ENCODE measurements at places on chromosomes 12 and 14.

DNA sequence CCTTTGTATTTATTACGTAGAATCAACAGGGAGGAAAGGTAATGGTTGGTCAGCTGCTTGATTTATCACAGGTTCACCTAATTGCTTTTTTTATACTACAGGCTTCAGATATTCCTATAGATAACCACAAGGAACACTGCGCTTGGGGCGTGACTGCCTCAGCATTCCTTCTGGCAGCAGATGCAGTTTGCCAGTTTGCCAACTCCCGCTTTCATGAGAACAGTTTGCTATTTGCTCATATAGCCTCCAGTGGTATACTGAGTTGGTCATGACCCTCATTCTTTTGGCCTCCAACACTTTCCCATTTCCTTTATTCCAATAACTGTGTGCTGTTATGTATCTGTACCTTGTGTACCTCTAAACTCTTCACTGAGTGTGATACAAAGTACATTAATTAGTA, 38.6 kb upstream of the ACSM4 start:
- DNase-seq, result no peak

DNA sequence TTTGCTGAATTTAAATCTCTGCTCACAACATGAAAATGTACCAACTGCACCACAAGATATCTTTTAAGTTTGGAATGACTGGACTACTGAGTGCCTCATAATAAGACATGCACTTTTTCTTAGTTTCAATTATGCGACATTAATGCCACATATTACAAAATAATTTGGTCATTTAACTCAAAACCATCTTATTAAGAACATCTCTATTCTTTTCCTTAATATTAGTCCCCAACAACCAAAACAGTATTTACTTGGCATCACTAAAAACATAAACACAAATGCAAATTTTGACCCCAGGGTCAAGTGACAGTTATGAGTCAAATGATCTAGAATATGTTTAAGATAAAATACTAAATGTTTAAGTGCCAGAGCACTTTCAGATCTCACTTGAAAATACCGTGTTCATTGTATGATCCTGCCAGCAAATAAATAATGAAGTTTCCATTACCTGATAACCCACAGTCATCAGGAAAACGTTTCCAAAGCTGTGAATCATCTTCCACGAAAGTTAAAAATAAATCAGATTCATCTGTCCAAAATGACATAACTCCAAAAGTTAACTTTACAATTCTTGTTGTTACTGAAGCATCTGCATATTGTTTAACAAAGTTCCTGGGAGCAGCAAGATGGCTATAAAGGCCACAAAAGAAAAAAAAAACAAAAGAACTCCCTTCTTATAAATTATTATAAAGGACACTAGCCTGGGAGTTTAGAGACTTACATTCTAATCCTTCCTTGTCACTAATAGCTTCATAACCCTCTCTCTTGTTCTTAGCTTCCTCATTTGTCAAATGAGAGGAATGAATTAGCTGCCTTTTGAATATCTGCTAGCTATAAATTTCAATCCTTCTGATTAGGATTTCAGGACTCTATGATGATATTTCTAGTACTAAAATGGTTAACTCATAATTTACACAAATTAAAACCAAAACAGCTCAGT, 30.5 kb upstream of the AP4S1 start:
- no peak for DNase-seq

- no peak for DNase-seq
Observed at GRCh38 chr12:40829738-40830144, 137.5 kb downstream of the CNTN1 start.

- no peak for DNase-seq
Observed at GRCh38 chr14:31568671-31569070, 7.5 kb downstream of the NUBPL start.

DNA sequence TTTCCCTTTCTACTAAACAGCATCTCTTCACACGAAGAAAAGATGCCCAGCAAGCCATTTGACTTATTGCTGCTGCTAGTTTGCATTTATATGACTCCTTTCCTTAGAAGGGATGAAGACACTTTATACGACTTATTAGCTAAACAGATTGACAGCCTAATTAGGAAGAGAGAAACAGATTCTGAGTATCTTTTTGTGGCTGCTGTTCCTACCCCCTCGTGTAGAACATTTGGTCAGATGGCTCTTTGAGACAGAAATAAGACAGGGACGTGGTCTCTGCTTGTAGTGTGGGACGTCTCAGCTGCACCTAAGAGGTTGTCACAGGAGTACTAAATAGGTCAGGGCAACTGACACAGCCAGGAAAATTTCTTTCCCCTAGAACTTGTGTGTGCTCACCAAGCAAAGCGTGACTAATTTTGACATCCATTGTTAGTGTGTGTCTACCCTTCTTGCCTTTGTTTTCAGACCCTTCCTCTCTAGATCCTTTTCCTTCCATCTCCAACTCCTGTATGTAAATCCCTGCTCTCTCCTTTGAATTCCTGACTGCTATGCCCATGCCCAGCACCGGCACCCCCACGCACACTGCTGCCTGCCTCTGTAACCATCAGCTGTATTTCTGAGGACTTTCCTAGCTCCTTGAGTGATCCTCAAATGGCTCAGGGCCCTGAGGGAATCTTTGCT, 83.2 kb downstream of the DAD1 start:
- no peak for DNase-seq

DNA sequence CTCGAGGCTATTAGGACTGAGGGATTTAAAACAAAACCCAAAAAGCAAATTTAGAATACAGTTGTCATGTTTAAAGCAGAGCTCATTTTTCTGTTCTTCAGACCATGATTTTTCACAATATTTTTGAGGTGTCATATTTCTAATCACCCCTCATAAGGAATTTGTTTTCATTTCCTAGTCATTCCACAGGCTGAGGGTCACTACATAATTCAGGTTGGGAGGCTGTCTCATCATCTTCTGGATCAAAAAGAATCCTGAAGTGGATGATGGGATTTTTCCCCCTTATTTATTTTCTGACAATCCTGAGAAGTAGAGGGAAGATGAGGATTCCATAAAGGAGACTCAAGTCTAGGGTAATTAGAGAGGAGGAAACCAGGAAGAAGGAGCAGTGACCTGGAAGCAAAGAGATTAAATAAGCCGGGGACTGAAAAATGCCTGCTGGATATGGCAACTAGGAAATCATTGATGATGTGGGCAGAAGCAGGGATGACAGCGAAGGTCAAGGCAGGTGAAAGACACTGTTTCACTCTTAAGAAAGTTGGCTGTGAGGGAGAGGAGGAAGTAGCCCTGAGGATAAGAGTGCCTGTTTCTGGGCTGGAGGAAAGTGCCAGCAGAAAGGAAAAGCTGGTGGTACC, 9.0 kb upstream of the PCNX1 start:
- DNase-seq, result no peak

DNA sequence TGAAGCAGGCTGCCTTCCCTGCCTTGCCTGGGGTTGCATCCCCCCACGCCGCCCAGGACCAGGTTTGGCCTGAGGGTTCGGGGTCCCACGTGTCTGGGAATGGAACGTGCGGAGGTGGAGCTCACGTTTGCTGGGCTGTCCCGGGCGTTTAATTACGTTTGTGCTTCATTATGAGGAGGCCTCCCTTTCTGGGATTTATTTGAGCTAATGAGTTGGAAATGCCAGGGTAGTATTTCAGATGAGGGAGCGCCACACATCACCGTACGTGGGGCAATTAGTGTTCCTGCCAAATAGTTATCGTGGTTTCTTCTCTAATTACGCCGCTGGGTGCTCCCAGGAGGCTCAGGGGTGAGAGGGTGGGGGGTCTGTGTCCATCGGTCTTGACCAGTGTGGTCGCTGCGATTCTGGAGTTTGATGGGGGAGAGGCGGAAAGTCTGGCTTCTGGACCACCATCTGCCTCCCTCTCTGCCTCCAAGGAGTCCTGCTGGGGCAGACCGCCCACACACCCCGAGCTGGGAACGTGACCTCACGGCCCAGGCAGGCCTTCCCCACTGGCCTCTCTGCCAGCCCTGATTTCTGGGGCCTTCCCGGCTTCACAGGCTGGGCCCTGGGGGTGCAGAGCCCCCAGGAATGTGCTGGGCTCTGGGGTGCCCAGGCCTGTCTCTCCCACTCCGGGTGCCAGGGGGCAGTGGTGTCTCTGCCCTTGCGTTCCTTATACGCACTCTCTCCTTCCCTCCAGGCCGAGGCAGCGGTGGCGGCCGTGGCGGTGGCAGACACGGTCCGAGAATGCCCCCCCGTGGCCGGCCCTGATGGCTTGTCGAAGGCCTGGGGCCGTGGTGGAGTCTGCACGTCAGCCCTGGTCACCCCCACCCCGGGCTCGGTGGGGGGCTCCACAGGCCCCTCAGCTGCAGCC, 18.9 kb downstream of the KIF26A start:
- DNase-seq, result no peak

DNA sequence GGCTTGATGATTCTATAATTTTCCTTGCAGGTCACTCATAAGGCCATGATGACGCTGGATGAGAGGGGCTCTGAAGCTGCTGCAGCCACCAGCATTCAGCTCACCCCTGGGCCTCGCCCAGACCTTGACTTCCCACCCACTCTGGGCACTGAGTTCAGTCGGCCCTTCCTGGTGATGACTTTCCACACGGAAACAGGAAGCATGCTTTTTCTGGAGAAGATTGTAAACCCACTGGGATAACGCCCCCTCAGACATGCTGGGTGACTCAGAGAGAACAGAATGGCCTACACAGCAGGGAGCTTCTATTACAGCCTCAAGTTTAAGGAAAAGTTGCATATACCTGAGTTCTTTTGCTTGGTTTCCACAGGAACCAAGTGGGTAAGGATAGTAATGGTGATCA, 34.3 kb downstream of the SERPINA3 start:
- DNase-seq, result no peak

Data from MM.1S (cell line).